Breast epithelium (tissue), 4 donors: ENCODE measurements at places on chromosomes 12 and 14.

DNA sequence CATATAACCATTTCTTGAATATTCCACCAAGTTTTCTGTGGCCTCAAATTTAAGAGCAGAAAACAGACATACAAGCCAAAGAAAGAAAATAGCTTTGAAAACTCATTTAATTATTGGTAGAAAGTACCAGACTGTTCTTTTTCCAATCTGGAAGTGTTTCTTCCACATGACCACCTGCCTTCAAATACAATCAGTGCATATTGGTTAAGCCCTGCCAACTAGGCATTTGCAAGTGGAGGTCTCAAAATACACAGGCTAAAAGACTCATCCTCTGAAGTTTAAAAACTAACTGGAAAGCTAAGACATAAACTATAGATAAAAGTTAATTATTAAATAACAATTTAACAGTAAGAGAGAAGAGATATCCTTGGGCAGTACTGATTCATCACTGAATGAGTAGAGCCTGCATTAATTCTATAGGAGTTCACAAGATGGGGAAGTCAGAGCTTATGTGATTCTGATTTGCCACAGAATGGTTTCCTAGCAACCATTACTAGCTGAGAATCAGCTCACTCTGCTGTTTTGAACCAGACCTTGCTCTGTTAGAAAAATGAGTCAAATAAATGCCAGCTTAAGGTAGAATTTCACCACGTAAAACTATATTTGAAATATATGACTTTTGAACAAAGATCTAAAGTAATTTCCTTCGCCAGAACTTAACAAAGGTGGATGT lies 433.8 kb downstream of the FUT8 start:
- H3K27me3 ChIP-seq = no peaks in the 10 kb centered on the region
- no peak for DNase-seq
- no peaks in the 10 kb centered on the region for H3K4me1 ChIP-seq
- H3K27ac ChIP-seq = no peak overlapping the region
- H3K4me3 ChIP-seq = no peak overlapping the region

DNA sequence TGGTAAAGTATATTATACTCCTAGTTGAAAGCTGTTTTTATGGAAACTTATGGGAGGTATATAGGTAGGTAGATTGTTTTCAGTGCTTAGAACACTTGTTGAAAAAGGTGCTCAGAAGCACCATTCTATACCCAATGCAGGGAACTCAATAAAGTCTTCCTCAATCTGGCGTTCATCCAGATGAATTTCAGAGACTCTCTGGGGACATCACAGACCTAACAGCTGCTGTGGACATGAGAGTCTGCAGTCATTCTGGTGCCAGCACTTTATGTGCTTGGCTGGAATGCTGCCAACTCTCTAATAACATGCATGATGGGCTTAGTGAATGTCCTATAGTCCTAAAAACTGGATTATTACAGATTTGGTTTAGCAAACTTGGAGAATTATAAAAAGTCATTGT lies 115.9 kb downstream of the NTN4 start:
- H3K36me3 ChIP-seq = no peaks in the 10 kb centered on the region
- H3K4me1 ChIP-seq = no peaks in the 10 kb centered on the region
- H3K27ac ChIP-seq = no peak overlapping the region

- DNase-seq = no peak
- H3K27me3 ChIP-seq = no peaks in the 10 kb centered on the region
- H3K4me1 ChIP-seq = no peaks in the 10 kb centered on the region
- no peak overlapping the region for H3K4me3 ChIP-seq
Measured at GRCh38 chr14:96482986-96483385, 19.2 kb upstream of the PAPOLA start.

- H3K27me3 ChIP-seq = no peaks in the 10 kb centered on the region
- no peaks in the 10 kb centered on the region for H3K4me1 ChIP-seq
- no peaks in the 10 kb centered on the region for H3K36me3 ChIP-seq
- no peak for DNase-seq
Measured at GRCh38 chr14:30251557-30252100, 307.3 kb upstream of the G2E3 start.

DNA sequence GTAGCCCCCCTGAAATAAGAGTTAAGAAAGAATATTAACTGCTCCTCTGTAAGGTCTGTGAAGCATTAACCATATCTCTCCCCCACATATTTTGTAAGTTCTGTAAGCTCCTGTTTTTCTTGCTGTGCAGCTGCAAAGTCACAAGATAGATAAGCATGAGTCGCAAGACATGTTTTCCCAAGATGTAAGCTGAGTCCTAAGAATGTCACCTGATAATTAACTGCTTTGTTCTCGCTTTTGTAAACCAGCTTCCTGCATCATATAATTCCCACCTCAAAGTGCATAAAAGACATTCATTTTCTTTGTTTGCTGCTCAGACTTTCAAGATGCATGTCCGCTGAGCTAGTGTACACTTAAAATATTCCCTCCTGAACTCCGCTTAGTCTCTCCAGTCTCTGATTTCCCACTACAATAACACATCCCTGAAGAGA lies 27.0 kb upstream of the PHC1 start:
- H3K4me3 ChIP-seq = no peak overlapping the region
- no peaks in the 10 kb centered on the region for H3K36me3 ChIP-seq
- H3K4me1 ChIP-seq = no peaks in the 10 kb centered on the region
- H3K27me3 ChIP-seq = no peaks in the 10 kb centered on the region
- no peak overlapping the region for H3K27ac ChIP-seq

DNA sequence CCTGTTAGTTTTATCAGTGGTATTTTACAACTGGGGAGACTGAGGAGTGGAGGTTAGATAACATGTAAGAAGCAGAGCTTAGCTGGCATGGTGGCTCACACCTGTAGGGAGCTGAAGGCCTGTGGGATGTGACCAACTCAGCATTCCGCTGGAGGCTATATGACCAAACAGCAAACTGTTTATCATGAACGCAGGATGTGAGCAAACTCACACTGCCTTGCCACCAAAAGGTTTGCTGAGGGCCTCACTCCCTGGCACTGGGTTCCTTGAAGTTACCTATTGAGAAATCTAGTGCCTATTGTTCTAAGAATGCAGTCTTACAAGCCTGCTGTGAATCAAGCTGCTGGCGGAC lies 23.4 kb downstream of the JKAMP start:
- H3K4me3 ChIP-seq = no peak overlapping the region
- no peaks in the 10 kb centered on the region for H3K4me1 ChIP-seq
- H3K27ac ChIP-seq = no peak overlapping the region
- no peaks in the 10 kb centered on the region for H3K27me3 ChIP-seq
- peaks cover 5% of the 10 kb centered on the region for H3K36me3 ChIP-seq

- DNase-seq = no peak
- no peak overlapping the region for H3K4me3 ChIP-seq
- H3K4me1 ChIP-seq = no peaks in the 10 kb centered on the region
- no peak overlapping the region for H3K27ac ChIP-seq
- no peaks in the 10 kb centered on the region for H3K27me3 ChIP-seq
Measured at GRCh38 chr14:38105106-38105702, 102.5 kb upstream of the SSTR1 start.

DNA sequence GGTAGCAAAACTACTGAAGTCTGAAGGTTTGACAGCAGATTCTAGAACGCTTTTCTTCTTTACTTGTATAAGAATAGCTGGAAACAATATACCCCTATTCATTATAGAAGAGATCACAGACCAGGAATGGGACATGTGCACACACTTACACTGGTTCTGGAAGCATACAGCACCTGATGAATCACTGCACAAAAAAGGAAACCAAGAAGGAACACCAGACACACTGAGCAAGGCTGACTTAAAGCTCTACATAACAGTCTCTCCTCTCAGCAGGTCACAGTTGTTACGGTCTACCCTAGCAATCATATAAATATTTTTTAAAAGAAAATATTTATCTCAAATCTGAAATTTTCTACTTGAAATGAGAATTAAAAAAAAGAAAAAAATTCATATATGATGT lies 13.5 kb downstream of the ATP2B1 start:
- H3K4me3 ChIP-seq = no peak overlapping the region
- no peaks in the 10 kb centered on the region for H3K36me3 ChIP-seq

- no peak for DNase-seq
- H3K27me3 ChIP-seq = no peaks in the 10 kb centered on the region
- H3K4me1 ChIP-seq = no peaks in the 10 kb centered on the region
- no peaks in the 10 kb centered on the region for H3K36me3 ChIP-seq
- no peak overlapping the region for H3K4me3 ChIP-seq
Measured at GRCh38 chr12:49680075-49680474, 27.1 kb downstream of the FMNL3 start.

DNA sequence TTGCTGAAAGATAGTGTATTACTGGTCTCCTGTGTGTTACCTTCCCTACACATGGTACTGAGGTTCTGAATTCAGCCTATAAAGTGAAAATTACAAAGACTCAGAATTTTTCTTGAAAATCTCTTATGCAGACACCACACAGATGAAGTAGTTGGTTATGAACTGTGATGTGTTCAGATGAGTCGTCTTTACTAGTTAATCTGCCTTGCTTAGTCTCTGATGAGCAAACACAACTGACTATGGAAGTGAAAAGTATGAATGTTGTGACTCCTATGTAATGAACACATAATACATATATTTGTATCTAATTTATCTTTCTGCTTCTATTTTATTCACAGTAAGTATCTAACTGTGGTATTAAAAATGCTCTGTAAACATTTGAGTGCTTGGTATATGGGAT lies 4.7 kb downstream of the MTERF2 start:
- no peak overlapping the region for H3K4me3 ChIP-seq
- peak overlapping the region; percentile 57 for H3K27ac ChIP-seq
- no peaks in the 10 kb centered on the region for H3K27me3 ChIP-seq
- H3K4me1 ChIP-seq = peaks cover 5% of the 10 kb centered on the region
- H3K36me3 ChIP-seq = no peaks in the 10 kb centered on the region

DNA sequence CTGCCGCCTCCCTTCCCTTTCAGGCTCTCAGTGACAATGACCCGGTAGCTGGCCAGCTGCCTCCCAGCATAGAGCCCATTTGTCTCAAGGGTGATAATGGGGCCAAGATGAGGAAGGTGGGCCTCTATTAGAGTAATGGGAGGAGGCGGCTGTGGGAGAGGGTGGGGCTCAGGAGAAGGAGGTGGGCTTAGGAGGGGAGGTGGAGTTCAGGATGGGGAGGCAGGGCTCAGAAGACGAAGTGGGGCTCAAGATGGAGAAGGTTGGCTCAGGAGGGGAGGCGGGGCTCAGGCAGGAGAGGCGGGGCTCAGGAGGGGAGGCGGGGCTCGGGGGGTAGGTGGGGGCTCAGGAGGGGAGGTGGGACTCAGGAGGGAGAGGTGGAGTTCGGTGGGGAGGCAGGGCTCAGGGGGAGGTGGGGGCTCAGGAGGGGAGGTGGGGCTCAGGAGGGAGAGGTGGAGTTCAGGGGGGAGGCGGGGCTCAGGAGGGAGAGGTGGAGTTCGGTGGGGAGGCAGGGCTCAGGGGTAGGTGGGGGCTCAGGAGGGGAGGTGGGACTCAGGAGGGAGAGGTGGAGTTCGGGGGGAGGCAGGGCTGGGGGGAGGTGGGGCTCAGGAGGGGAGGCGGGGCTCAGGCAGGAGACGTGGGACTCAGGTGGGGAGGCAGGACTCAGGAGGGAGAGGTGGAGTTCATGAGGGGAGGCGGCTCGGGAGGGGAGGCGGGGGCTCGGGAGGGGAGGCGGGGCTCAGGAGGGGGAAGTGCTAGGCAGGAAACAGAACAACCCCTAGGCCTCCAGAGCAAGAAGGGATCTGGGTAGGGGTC lies 36.8 kb downstream of the IQSEC3 start:
- H3K4me3 ChIP-seq = no peak overlapping the region
- H3K27ac ChIP-seq = no peak overlapping the region
- DNase-seq = no peak

GRCh38 chr14:97350894-97351731 lies 553.9 kb downstream of the VRK1 start:
- no peak overlapping the region for H3K27ac ChIP-seq
- H3K4me1 ChIP-seq = no peaks in the 10 kb centered on the region
- DNase-seq = no peak
- no peaks in the 10 kb centered on the region for H3K36me3 ChIP-seq
- peaks cover 1% of the 10 kb centered on the region for H3K27me3 ChIP-seq

GRCh38 chr14:90556012-90556477 lies 159.2 kb downstream of the CALM1 start:
- no peak overlapping the region for H3K27ac ChIP-seq
- H3K36me3 ChIP-seq = no peaks in the 10 kb centered on the region
- no peaks in the 10 kb centered on the region for H3K27me3 ChIP-seq
- no peak for DNase-seq

DNA sequence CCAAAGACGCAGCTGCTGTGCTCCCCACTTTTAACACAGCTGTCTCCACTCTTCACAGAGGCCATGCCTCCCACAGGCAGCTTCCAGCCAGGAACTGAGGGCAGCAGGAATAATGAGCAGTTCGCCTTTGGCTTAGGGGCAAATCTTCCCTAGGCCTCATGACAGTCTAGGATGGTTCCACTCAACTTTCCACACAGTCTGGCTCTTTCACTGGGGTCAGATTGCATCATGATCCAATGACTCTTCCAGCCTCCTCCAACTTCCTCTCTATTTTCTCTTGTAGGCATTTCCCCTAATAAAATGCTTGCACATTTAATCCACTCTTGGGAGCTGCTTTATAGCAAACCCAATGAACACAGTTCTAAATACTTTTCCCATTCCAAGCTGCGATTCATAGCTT lies 271.6 kb upstream of the ATP2B1 start:
- H3K36me3 ChIP-seq = no peaks in the 10 kb centered on the region
- H3K4me3 ChIP-seq = no peak overlapping the region
- no peaks in the 10 kb centered on the region for H3K4me1 ChIP-seq
- H3K27me3 ChIP-seq = no peaks in the 10 kb centered on the region
- H3K27ac ChIP-seq = no peak overlapping the region

DNA sequence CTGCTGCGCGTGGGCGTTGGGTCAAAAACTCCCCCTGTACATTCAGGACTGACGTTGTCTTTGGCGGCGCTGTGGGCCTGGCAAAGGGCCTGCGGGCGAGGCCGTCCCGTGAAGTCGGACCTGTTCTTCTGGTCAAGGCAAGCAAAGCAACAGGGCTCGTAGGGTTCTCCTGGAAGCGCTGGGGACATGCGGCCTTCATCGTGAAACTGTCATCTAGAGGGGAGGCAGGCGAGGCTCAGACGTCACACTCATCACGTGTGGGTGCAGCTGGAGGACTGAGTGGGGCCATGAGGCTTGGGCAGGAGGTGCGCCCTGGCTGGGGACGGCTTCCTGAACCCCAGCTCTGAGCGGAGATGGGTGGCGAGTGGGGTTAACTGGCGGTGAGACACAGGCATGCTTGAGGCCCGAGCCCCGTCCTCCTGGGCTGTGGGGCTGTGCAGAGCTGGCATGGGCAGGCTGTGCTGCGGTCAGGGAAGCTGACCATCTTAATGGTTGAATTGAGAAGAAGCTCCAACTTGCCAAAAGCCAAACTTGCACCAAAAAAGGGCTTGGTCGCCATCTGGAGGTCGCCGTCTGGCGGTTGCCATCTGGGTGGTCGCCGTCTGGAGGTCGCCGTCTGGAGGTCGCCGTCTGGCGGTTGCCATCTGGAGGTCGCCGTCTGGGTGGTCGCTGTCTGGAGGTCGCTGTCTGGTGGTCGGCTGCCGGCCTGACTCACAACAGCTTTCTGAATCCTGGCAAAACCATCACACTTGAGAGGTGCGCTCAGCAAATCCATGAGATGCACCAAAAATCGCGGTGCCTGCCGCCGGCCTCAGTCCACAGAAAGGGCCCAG lies 66.2 kb downstream of the NOC4L start:
- H3K4me1 ChIP-seq = peaks cover 4% of the 10 kb centered on the region
- H3K4me3 ChIP-seq = no peak overlapping the region
- H3K27me3 ChIP-seq = peaks cover 6% of the 10 kb centered on the region
- H3K36me3 ChIP-seq = no peaks in the 10 kb centered on the region
- peak; percentile 69 for DNase-seq
- no peak overlapping the region for H3K27ac ChIP-seq

- H3K4me3 ChIP-seq = no peak overlapping the region
- no peaks in the 10 kb centered on the region for H3K36me3 ChIP-seq
- DNase-seq = no peak
- H3K27ac ChIP-seq = no peak overlapping the region
- H3K4me1 ChIP-seq = no peaks in the 10 kb centered on the region
Measured at GRCh38 chr12:64457466-64457865, 5.5 kb downstream of the TBK1 start.

GRCh38 chr14:101509730-101510371 lies 51.4 kb upstream of the DIO3 start:
- H3K4me3 ChIP-seq = no peak overlapping the region
- no peaks in the 10 kb centered on the region for H3K27me3 ChIP-seq
- no peaks in the 10 kb centered on the region for H3K4me1 ChIP-seq
